NCI-H345 (cell line): ENCODE measurements at places on chromosomes 13 and 19.

GRCh38 chr19:11736696-11737095 lies 2.0 kb downstream of the ZNF823 start:
- no peak for DNase-seq

DNA sequence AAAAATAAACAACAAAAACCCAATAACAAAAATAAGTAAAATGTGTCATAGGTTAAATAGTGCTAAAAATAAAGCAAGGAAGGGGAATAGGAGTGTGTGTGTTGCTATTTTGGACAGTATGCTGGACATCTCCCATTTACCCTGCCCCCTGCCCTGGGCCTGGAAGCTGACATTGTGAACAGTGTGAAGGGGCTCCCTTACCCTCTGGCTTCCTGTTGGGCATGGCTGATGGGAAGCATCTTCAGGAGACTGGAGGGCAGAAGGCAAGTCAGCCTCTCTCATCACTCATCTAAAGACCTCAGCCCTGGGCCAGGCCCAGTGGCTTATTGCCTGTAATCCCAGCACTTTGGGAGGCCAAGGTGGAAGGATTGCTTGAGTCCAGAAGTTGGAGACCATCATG lies 26.7 kb downstream of the KCTD15 start:
- DNase-seq: no peak

DNA sequence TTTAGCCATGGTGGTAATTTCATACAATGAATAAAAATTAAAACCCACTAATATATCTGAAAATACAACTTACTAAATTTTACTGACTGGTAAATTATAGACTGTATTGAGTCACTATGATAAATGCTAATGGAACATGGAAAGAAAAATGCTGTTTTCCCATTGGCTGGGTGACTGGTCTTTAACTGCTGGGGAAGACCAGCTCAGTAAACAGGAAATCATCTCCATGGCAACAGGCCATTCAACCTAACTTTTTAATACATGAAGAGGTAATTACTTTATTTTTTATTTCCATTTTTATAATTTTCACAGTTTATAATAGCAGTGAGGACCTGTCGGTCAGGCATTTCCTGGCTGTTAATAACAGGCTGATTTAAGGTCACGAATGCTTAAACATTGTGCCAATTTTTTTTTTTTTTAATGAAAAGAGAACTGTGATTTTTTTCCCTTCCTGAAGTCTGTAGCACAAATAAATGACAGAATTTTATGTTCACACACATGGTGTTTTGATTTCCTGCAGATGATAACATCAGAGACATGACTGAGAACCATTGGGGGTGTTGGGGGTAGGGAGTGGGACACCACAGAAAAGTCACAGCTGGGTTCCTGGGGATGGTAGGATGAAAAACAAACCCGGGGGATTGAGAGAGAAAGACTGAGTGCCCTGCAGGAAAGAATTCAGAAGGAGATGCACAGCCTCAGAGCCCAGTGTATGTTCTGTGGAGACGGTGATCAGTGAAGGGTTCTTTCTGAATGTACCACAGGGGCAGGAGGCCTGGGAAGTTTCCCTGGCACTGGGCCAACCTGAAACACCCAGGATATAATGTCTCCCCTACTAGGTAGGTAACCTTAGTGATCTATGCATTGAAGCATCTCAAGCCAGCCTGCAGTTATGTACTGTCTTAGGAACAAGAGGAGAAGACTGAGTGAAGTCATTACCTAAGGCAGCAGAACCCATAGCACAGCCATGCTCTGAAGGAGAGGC lies 297.1 kb downstream of the COG6 start:
- DNase-seq: no peak

GRCh38 chr13:105278943-105279381 lies 1256.5 kb downstream of the EFNB2 start:
- peak; percentile 66 for DNase-seq

GRCh38 chr19:33472226-33472625 lies 49.4 kb downstream of the PEPD start:
- no peak for DNase-seq

DNA sequence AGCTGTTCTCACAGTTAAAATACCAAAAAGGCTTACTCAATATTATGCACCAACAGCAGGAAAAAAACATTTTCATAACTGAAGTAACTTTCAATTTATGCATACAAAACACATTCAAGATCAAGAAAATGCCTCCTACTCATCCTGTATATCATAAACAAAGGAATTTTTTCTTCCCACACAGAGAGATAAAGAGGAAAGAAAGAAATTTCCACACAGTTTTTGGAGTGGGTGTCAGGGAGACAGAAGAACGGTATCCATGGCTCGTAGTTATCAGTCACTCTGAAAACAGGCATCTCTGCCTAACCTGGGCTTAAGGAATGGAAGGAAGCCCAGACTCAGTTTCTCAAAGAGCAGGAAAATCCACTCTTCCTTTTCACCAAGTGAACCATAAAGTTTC lies 92.4 kb upstream of the SIAH3 start:
- DNase-seq: no peak

DNA sequence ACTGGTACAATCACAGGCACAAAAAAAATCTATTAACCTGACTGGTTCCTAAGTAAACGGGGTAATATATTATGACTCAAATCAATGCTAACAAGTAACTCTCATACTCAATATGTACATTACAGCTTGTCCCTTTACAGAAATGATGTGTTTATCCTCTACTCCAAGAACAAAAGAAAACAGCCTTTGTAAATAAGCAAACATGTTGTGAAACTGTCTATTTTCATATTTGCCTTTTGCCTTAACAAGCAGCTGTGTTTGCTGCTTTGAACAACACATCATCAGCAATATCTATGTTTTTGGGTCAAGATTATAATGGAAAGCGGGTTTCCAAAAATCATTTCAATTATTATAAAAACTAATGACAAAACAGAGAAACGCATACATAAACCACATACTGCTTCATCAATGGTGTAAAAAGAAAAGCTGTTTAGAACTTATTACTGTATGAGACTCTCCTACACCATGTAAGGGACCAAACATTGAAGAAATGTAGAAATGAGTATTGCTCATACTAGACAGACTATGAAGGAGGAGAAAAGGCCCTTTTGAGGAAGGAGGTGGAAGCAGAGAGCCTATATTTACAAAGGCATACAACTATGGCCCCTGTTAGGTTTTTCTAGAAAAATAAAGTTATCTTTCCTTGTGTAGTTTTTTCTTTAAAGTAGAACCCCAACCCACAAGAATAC lies 14.8 kb downstream of the TBC1D4 start:
- DNase-seq: peak; percentile 31

- DNase-seq: no peak
These were observed 22.8 kb upstream of the ZNF564 start for GRCh38 chr19:12574036-12574435.

GRCh38 chr19:14769201-14769600 lies 9.2 kb downstream of the ADGRE2 start:
- no peak for DNase-seq

GRCh38 chr13:97975280-97975847 lies 21.9 kb downstream of the IPO5 start:
- no peak for DNase-seq

DNA sequence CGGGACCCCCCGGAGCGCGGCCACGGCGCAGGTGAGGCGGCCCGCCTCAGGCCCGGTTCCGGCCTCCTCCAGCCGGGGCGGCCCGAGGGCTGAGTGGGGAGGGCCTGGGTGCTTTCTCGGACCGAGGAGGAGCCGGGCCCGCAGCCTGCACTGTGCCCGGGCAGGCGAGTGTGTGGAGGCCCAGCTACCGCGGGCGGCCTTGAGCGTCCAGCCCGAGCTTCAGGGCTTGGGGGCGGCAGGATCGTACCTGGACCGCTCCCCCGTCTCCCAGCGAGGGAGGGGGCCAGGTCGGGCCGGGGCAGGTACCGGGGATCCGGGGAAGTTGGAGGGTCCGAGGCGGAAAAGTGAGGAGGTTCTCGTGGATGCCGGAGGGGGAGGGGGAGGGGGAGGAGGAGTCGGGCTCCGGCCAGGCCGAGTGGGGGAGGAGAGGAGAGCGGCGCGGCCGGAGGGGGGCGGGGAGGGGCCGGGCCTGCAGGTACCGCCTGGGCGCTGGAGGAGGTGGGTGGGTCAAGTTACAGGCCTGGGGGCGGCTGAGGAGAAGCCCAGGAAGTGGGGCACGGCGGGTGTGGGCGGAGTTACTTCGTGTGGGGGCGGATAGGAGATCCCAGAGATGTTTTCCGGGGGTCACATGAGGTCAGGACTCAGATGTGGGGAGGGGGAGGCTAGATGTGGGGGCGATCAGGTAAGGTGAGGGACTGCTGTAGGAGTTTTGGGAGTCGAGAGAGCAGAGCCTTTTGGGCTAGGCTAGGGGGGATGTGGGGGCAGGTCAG lies 545 bp downstream of the NACC1 start:
- peak; percentile 7 for DNase-seq

GRCh38 chr19:807627-808422 lies 10.6 kb downstream of the PTBP1 start:
- no peak for DNase-seq

GRCh38 chr13:51988988-51989618 lies 22.1 kb downstream of the ATP7B start:
- no peak for DNase-seq

- DNase-seq: no peak
These were observed 80.5 kb downstream of the MBNL2 start for GRCh38 chr13:97302611-97303010.

DNA sequence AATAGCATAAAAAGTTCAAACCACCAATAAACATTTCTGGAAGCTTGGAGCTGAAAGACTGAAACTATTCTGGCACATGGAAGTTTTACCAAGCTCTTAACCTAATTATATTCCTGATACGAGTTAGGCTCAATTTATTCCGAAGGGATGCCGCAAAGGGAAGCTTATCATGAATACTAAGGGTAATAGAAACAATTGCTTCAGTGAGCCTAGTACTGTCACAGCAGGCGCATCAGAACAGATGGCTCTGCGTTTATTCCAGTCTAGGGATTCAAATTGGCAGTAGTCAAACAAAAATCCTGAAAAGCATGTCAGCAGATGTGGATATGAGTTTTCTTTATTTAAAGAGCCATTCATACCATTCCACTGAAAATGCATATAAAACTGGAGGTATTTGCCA lies 779.5 kb downstream of the GPC5 start:
- DNase-seq: no peak

DNA sequence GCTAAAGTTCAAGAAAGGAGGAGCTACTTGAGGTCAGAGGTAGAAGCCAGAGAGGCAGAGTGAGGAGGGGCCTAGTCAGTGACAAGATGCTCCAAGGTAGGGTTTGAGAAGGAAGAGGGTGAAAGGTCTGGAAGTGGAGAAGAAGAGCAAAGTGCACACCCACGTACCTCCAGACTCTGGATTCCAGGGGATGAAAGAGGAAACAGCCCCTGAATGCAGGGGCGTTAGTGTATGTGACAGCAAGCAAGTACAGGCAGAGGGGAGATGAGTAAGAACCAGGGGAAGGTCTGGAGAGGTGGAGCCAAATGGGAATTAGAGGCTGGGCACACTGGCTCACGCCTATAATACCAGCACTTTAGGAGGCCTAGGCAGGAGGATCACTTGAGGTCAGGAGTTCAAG lies 8.7 kb downstream of the RPS28 start:
- DNase-seq: no peak

GRCh38 chr13:34344816-34345215 lies 526.9 kb downstream of the RFC3 start:
- no peak for DNase-seq

- DNase-seq: no peak
These were observed 4.2 kb downstream of the KLK12 start for GRCh38 chr19:51030631-51031030.

DNA sequence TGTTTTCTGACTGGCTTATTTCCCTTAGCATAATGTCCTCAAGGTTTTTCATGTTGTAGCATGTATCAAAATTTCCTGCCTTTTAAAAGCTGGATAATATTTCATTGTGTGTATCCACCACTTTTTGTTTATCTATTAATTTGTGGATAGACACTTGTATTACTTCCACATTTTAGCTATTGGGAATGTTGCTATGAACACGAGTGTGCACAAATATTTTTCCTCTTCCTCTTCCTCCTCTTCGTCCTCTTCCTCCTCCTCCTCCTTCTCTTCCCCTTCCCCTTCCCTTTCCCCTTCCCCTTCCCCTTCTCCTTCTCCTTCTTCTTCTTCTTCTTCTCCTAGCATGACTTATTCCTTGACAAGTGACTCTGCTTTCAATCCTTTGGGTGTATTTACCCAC lies 51.2 kb upstream of the KL start:
- no peak for DNase-seq

DNA sequence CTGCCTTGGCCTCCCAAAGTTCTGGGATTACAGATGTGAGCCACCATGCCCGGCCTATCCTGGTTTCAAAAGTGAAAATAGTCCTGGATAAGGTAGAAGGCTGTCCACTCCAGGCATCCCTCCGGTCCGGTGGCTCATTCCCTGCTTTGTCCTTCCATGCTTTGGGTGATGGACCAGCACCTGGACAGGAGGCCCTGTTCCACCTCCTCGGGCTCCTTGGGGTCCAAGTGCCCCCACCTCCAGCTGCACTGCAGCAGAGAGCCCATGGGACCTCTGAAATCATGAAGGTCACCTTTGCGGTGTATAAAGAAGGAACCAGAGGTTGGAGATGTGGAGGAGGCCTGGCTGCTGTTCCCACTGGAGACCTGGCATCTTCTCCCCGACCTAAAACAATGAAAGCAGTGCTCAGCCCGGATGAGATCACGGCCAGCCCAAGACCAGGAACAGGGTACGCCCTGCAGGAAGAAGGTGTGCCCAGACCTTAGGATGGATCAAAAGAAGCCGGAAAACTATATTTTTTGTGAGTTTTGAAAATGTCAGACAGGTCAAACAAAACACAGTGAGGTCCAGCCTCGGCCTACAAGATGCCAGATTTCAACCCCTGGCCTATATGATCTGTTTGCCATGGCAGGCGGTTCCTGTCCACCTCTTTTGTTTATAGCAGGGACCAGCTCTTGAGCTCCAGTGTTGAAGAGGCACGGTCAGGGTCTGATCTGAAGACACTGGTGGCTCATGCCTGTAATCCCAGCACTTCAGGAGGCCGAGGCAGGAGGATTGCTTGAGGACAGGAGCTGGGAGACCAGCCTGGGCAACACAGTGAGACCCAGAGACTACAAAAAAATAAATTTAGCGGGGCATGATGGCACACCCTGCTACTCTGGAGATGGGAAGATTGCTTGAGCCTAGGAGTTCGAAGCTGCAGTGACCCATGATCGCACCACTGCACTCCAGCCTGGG lies 5.8 kb downstream of the LSR start:
- DNase-seq: no peak

GRCh38 chr13:86653009-86653408 lies 853.8 kb upstream of the SLITRK6 start:
- DNase-seq: no peak

- DNase-seq: no peak
These were observed 1141.6 kb upstream of the MIR17HG start for GRCh38 chr13:90205911-90206310.

DNA sequence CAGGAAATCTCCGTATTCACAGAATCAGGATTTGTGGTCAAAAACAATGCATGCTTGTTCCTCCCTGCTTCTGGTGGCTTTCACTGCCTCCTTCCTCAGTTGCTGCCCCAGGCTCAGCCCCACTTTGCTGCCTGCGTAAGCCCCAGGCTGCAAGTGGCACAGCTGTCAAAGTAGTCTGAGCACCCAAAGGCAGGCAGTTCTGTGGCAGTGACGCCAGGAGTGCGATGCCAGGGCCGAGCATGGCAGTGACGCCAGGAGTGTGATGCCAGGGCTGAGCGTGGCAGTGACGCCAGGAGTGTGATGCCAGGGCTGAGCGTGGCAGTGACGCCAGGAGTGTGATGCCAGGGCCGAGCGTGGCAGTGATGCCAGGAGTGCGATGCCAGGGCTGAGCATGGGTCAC lies 77.3 kb upstream of the GPR183 start:
- no peak for DNase-seq

- DNase-seq: no peak
These were observed 33.9 kb downstream of the GPR12 start for GRCh38 chr13:26726684-26727083.
